ENCODE measurements at places on chromosomes 2 and 18. TPM values are rescaled to one million over a fixed set of nuclear protein-coding genes. Genes with fewer than 3 reads are reported as not detected.

LYPD6B gene
- 23.6 TPM for polyA plus RNA-seq

TNFRSF11A gene
- 1.8 TPM for polyA plus RNA-seq

PPP4R3B gene
- 80.3 TPM for polyA plus RNA-seq

DLGAP1 gene
- polyA plus RNA-seq: 5.3 TPM

SAG gene
- 0.04 TPM for polyA plus RNA-seq

SLC4A5 gene
- 3.3 TPM for polyA plus RNA-seq

MSH2 gene
- polyA plus RNA-seq: 80.9 TPM

RHOB gene
- 88.6 TPM for polyA plus RNA-seq

GAD1 gene
- polyA plus RNA-seq: 2.8 TPM

DNA sequence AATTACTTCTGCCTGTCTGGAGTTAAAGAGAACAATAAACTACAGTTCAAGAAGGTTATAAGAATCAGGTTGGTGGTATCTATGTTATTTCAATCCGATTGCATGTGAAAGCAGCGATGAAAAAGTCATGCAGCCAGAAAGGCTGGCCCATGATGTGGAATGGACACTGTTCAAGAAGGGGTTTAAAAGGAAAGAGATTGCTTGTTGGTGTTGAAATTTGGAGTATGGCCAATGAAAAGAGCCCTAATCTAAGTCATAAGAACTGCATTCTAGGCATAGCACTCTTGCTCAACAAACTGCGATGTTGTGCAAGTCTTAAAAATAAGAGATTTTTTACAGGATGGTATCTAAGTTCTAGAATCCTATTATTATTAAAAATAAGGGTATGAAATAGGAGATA is 61.3 kb downstream of the EFEMP1 start:
- no peak for DNase-seq

- DNase-seq: no peak
Measured at GRCh38 chr2:46521215-46521683, 41.9 kb downstream of the TMEM247 start.

- DNase-seq: no peak
Measured at GRCh38 chr2:23106242-23106785, 278.7 kb upstream of the KLHL29 start.

- no peak for DNase-seq
Measured at GRCh38 chr2:207418419-207418818, 111.3 kb upstream of the CREB1 start.

- no peak for DNase-seq
Measured at GRCh38 chr2:207319316-207319715, 153.6 kb upstream of the KLF7 start.

DNA sequence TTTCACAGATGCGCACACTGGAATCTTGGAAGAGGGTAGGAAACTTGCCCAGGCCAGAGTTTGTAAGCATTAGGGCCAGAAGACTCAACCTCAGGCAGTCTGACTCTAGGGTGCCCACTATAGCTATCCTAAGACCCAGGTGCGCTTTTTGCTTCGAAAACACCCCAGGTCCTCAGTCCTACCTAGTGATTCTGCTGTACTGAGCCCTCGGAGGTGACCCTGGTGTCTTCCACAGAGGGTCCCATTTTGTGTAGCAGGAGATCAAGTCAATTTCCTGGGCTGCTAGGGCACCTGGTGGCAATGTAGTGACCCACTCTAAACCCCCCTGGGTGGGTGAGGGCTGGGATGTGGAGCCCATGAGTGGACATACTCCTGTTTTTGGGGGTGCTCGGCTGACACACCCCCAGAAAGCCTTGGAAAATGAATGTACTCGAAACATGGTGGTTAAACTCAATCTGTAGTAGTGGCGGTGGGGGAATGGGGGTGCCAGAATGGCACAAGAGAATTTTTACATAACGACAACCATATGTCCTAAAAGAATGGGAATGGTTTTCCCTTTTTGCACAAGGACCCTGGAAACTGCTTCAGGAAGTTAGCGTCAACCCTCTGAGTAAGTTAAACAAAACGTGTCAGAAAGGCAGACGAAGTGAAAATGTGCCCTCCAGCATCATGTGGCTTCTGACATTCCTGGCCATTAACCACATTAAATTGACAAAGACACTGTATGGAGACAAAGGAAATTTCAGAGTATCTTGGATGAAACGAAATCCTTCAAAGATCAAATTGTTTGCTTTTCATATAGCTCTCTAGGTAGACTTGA is 218.0 kb upstream of the COPS8 start:
- no peak for DNase-seq

DNA sequence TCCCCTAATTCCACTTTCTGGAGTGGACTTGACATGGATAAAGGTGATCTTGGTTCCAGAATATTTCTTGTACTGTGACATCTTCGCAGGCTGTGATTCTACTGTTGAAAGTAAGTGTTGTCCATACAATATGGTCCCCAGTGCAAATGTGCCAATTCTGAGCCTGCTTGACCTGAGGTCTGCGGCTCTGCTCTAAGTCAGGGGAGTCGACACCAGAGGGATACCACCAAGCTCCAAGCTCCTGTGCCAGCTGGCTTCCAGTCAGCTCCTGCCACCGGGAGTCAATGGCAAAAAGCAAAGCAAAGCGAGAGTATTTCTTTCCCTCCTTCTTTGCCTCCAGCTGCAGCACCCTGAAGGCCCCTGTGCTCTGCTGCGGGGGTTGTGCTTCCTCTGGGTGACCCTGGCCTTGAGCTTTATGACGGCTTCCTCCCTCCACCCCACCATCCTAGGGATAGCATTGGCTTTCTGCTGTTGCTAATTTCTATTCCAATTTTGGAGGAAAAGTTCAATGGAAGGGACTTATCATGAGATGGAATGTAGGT is 50.4 kb downstream of the SLC35F5 start:
- DNase-seq: no peak

GRCh38 chr18:69906765-69907164 is 40.9 kb downstream of the CD226 start:
- no peak for DNase-seq

- DNase-seq: no peak
Measured at GRCh38 chr18:70462078-70462439, 173.2 kb downstream of the SOCS6 start.

All from left renal cortex interstitium (tissue), 4 donors.